ENCODE measurements at places on chromosomes 13 and 19.

- DNase-seq: no peak
Observed at GRCh38 chr19:33427801-33428626, 54.5 kb downstream of the CEBPG start.

DNA sequence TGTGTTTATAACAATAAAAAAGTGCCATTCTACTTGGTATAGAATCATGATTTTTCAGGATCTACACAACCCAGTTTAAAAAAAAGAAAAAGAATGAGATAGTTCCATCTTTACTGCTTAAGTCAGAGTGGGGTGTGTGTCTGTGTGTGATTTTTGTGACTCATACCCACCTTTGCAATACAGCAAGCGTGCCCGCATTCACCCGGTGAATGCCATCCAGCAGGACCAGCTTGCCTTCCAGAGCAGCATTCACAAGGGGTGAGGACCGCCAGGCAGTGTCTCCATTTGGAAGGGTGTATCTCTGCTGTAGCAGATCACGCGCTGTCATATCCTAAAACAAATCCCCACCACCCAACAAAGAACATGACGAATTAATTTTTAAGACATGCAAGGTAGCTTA is 127.7 kb downstream of the VWA8 start:
- DNase-seq: no peak

DNA sequence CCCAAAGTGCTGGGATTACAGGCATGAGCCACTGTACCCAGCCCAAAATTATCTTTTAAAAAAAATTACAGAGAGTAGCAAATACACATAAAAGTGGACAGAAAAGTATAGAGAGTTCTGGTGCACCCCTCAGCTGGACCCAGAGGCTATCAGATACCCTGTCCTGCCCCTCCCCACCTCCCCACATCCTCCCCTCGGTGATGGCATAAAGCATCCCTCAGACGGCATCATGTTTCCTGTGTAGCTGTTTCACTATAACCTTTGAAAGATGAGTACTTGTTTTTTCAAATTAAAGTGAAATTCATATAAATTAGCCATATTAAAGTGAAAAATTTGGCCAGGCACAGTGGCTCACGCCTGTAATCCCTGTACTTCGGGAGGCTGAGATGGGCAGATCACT is 20.1 kb downstream of the SLC27A1 start:
- DNase-seq: no peak

DNA sequence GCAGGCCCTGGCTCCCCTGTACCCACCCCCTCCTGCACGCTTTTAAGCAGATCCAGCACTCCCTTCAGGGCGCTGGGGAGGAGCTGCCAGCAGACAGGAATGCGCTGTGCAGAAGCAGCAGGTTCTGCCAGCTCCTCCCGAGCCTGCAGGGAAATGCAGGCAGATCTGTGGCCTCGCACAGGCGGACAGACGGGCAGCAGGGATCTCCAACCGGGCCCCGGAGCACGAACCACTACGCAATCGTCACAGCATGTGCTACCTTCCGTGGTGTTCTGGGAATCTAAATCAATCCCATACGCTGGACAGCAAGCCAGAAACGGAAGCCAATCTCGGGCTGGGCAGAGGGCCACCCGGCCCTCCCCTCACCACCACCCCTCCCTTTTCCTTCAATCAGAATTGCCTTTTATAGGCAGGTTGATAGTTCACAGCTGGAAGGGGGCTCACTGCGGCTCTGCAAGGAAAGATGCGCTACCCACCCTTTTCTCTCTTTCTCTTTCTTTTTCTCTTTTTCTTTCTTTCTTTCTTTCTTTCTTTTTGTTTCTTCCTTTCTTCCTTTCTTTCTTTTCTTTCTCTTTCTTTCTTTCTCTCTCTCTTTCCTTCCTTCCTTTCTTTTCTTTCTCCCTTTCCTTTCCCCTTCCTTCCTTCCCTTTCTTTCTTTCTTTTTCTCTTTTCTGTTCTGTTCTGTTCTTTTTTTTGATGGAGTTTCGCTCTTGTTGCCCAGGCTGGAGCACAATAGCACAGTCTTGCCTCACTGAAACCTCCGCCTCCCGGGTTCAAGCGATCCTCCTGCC is 99.9 kb downstream of the GNG7 start:
- no peak for DNase-seq
